ENCODE measurements at places on chromosomes 6 and 20. TPM values are rescaled to one million over a fixed set of nuclear protein-coding genes. Genes with fewer than 3 reads are reported as not detected.

The PROKR2 gene
- not detected for total RNA-seq

The CFAP61 gene
- total RNA-seq = 54.8 TPM

GRCh38 chr20:35009665-35010328 lies 54.1 kb downstream of the MYH7B start:
- no peaks in the 10 kb centered on the region for H3K27me3 ChIP-seq
- H3K36me3 ChIP-seq = peaks cover 94% of the 10 kb centered on the region
- no peak overlapping the region for H3K4me3 ChIP-seq
- H3K27ac ChIP-seq = peak overlapping the region; percentile 66
- peaks cover 55% of the 10 kb centered on the region for H3K4me1 ChIP-seq

DNA sequence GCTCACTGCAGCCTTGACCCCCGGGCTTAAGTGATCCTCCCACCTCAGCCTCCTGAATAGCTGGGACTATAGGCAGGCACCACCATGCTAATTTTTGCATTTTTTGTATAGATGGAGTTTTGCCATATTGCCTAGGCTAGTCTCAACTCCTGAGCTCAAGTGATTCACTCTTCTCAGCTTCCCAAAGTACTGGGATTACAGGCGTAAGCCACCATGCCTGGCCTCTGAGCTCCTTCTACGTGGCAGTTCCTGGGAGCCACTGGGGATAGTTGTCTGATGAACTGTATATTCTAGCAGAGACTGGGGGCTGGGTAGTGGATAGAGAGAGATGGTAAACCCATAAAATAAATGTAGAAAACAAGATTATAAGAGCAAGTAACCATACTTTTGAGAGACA lies 26.1 kb downstream of the IYD start:
- no peaks in the 10 kb centered on the region for H3K4me1 ChIP-seq
- no peaks in the 10 kb centered on the region for H3K36me3 ChIP-seq
- H3K4me3 ChIP-seq = no peak overlapping the region
- no peaks in the 10 kb centered on the region for H3K27me3 ChIP-seq
- H3K27ac ChIP-seq = no peak overlapping the region

The PPIL6 gene
- total RNA-seq = 3.9 TPM

The SLC22A7 gene
- total RNA-seq = not detected

GRCh38 chr20:56630086-56630493 lies 984 bp downstream of the TFAP2C start:
- H3K27ac ChIP-seq = no peak overlapping the region
- peaks cover 100% of the 10 kb centered on the region for H3K27me3 ChIP-seq
- H3K4me1 ChIP-seq = peaks cover 63% of the 10 kb centered on the region
- H3K36me3 ChIP-seq = no peaks in the 10 kb centered on the region
- no peak for DNase-seq

DNA sequence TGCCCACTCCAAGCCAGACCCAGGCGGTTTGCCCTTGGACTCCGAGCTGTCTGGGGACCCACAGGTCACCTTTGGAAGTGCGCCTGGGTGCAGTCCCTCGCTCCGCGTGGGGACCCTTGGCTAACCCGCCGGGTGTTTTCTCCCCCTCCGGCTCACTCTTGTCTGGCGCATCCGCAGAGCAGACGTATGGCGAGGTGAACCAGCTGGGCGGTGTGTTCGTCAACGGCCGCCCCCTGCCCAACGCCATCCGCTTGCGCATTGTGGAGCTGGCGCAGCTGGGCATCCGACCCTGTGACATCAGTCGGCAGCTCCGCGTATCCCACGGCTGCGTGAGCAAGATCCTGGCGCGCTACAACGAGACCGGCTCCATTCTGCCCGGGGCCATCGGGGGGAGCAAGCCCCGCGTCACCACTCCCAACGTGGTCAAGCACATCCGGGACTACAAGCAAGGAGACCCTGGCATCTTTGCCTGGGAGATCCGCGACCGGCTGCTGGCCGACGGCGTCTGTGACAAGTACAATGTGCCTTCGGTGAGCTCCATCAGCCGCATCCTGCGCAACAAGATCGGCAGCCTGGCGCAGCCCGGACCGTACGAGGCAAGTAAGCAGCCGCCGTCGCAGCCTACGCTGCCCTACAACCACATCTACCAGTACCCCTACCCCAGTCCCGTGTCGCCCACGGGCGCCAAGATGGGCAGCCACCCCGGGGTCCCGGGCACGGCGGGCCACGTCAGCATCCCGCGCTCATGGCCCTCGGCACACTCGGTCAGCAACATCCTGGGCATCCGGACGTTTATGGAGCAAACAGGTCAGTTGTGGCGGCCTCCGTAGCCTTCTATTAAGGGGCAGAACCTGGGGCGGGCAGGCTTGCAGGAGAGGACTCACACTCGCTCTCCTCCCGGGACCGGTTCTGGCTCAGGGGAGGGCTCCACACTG lies 1.1 kb downstream of the PAX1 start:
- peaks cover 98% of the 10 kb centered on the region for H3K27me3 ChIP-seq
- no peaks in the 10 kb centered on the region for H3K36me3 ChIP-seq
- H3K4me3 ChIP-seq = peak overlapping the region; percentile 46
- peaks cover 30% of the 10 kb centered on the region for H3K4me1 ChIP-seq
- no peak for DNase-seq
- H3K27ac ChIP-seq = no peak overlapping the region

DNA sequence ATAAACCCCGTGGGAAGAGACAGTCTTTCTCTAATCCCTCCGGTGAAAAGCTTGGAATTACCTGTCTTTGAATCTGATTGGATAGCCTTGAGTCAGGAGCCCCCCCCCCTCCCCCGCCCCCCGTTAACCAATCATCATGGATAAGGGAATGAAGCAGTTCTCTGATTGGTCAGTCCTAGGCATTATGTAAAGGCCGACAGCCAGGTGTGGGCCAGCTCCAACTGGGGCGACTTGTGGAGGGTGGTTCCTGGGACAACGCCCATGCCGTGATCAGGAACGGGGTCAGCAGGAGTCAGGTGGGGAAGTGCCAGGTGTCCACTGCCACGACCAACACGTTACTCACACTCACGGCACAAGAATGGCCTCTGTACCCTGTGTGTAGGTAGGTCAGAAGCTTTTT lies 406.8 kb upstream of the SULF2 start:
- H3K4me1 ChIP-seq = no peaks in the 10 kb centered on the region
- H3K27me3 ChIP-seq = peaks cover 20% of the 10 kb centered on the region
- no peak overlapping the region for H3K4me3 ChIP-seq
- no peak overlapping the region for H3K27ac ChIP-seq

The MLN gene
- not detected for total RNA-seq

DNA sequence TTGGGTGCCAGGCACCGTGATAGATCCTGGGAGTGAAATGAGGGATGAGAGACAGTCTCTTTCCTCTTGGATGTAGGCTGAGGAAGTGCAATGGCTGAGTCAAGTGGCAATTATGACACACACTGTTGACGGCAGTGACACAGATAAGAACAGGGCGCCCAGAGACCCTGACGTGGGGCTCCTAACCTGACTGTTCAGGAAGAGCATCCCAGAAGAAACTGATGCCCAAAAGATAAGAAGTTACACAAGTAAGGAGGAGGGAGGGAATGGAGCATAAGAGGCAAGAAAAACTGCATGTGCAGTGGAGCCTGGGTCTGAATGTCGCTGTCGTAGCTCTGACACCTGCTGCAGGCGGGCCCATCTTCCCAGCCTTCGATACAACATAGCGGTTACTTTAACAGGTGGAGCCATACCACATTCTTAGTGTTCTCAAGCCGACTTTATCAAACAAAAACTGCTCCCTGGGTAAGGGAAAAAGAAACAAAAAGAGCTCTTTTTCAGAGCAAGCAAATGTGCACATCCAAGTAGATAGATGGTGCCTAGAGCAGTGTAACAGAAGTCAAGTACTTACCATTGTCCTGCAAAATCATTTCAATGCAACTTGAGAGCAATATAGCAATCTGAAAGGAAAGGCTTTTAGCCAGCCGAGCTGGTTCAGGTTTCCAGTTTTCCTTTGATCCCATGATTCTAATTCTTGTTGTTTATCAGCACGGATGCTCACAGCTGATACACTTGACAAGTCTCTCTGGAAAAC lies 463.9 kb upstream of the JARID2 start:
- H3K4me1 ChIP-seq = no peaks in the 10 kb centered on the region
- no peak for DNase-seq
- no peaks in the 10 kb centered on the region for H3K27me3 ChIP-seq
- H3K27ac ChIP-seq = no peak overlapping the region
- H3K4me3 ChIP-seq = no peak overlapping the region
- H3K36me3 ChIP-seq = no peaks in the 10 kb centered on the region

DNA sequence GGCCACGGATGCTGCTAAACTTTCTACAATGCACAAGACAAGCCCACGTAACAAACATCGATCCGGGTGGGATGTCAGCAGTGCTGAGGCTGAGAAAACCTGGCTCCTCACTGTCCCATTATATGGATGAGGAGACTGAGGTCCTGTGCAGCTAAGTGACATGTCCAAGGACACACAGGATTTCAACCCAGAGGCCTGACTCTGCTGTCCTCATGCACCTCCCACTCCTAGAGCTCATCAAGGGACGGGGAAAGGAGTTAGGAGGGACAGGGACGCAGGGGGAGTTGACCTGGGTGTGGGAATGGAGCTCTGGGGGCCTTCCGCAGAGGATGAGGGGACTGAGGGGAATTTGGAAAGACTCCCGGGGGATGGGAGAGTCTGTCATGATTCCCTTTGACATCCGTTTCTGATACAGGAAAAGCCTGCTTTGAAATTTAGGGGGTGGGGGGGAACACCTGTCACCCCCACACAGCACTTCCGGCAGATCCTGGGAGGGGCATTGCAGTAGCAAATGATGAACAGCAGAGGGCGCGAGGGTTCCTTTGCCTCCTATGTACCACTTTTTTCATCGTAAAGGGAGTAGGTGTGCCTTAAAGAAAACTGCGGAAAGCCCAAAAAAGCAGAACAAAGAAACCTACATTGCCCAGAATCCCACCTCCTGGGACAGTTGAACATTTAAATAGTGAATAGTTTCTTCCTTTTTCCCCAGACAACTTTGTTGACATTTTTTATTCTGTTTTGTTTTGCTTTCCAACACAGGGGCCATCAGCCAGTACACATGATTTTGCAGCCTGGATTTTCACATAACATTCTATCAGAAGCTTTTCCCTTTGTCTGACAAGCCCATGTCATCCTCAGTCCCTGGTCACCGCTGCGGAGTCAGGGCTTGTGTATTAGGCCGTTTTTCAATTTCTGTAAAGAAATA lies 48.6 kb downstream of the SLC2A10 start:
- H3K27me3 ChIP-seq = peaks cover 28% of the 10 kb centered on the region
- no peaks in the 10 kb centered on the region for H3K36me3 ChIP-seq
- H3K4me3 ChIP-seq = no peak overlapping the region
- H3K27ac ChIP-seq = no peak overlapping the region
- H3K4me1 ChIP-seq = peaks cover 4% of the 10 kb centered on the region
- peak; percentile 30 for DNase-seq

GRCh38 chr20:2763186-2763585 lies 37.2 kb downstream of the CPXM1 start:
- DNase-seq = no peak
- H3K36me3 ChIP-seq = no peaks in the 10 kb centered on the region
- peaks cover 95% of the 10 kb centered on the region for H3K27me3 ChIP-seq
- H3K4me3 ChIP-seq = no peak overlapping the region
- H3K27ac ChIP-seq = no peak overlapping the region

The ADGRF5 gene
- 42.1 TPM for total RNA-seq

GRCh38 chr6:1552296-1552761 lies 57.4 kb upstream of the FOXC1 start:
- H3K36me3 ChIP-seq = no peaks in the 10 kb centered on the region
- peaks cover 8% of the 10 kb centered on the region for H3K4me1 ChIP-seq
- no peak for DNase-seq

DNA sequence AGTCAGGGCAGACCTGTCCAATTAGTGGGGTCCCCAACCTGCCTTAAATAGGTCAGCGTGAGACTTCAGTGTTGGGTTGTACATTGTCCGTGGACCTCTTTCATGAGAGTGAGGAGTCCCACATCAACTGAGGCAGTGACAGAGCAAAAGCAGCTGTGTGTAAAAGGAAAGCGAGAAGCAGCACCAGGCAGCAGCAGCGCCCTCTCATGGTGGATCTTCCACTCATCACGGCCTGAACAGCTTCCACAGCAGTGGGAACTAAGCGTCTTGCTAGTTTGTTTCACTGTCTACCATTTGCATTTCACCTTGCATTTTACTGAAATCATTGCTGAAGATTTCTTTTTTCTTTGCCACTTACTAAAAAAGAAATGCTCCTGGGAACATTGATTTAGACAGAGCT lies 333.8 kb downstream of the PKHD1 start:
- H3K4me3 ChIP-seq = no peak overlapping the region
- no peak overlapping the region for H3K27ac ChIP-seq
- no peaks in the 10 kb centered on the region for H3K4me1 ChIP-seq
- peak; percentile 18 for DNase-seq
- no peaks in the 10 kb centered on the region for H3K27me3 ChIP-seq
- no peaks in the 10 kb centered on the region for H3K36me3 ChIP-seq

The KIAA0408 gene
- total RNA-seq = 2.2 TPM

The TPD52L1 gene
- total RNA-seq = 64.0 TPM

The EPHA7 gene
- 12.5 TPM for total RNA-seq

GRCh38 chr6:157999168-158000051 lies 17.7 kb downstream of the SYNJ2 start:
- H3K27ac ChIP-seq = peak overlapping the region; percentile 35
- DNase-seq = peak; percentile 13
- no peaks in the 10 kb centered on the region for H3K27me3 ChIP-seq
- H3K36me3 ChIP-seq = no peaks in the 10 kb centered on the region
- H3K4me1 ChIP-seq = peaks cover 69% of the 10 kb centered on the region

The CD164 gene
- 93.3 TPM for total RNA-seq

GRCh38 chr6:36032261-36032660 lies 4.7 kb downstream of the MAPK14 start:
- no peak overlapping the region for H3K4me3 ChIP-seq
- H3K4me1 ChIP-seq = peaks cover 90% of the 10 kb centered on the region
- no peaks in the 10 kb centered on the region for H3K36me3 ChIP-seq
- no peak overlapping the region for H3K27ac ChIP-seq
- DNase-seq = no peak
- no peaks in the 10 kb centered on the region for H3K27me3 ChIP-seq

DNA sequence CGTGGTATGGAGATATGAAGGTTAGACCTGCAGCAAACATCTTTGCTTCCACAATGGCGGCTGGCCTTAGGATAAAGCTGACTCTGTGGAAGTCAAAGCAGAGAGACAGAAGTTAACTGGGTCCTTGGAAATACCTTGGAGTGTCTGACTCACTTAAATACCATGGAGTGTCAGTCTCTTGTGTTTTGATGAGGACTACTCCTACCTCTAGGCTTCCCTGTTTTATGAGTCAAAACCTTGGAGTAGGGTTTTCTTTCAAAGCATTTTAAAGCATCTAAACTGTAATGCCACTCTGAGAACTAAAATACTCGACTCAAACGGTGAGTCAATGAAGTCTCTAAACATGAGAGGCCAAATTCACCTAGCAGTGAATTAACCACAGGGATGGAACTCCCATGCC lies 329.1 kb downstream of the SAMD5 start:
- H3K4me1 ChIP-seq = no peaks in the 10 kb centered on the region
- no peak overlapping the region for H3K4me3 ChIP-seq
- no peaks in the 10 kb centered on the region for H3K36me3 ChIP-seq
- no peak for DNase-seq
- no peak overlapping the region for H3K27ac ChIP-seq

All from left ventricle myocardium inferior (tissue), 1 donor.